Activated CD4-positive, alpha-beta memory T cell treated with anti-CD3 and anti-CD28 coated beads for 36 hours (primary cell): ENCODE measurements at places on chromosomes 1 and 21. TPM values are rescaled to one million over a fixed set of nuclear protein-coding genes. Genes with fewer than 3 reads are reported as not detected.

Gene KLHL21
- 19.4 TPM for total RNA-seq

Gene CD5L
- total RNA-seq: not detected

DNA sequence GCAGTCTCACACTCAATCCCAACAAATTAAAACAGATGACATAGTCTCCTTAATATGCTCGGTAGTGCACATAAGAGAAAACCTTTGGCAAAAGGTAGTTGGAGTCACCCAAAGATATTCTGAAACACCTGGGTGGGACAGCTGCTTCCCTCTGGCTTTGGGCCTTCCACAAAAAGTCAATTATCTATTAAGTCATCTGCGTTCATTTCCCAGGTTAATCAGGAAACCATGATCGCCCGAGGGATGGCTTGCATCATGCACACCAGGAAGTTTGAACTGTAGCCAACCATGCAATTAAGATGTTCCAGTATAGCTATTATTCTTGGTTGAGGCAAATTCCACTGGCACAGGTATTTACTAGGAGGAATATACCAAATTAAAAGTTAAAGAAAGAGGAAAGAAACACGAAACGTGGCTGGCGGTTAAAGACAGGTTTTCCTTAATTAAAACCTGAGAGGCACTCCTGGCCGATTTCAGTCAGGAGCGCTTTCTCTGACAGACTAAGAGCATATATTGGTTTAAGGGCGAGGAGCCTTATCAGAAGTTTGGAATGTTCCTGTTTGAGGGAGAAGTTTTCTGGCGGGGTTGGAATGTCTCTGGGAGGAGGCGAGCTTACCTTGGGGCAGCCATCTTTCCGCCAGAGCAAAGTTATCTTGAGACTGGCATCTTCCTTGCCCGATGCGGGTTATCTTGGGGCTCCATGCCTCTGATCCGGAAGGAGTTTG is 19.9 kb downstream of the CLDN17 start:
- H3K36me3 ChIP-seq: no peaks in the 10 kb centered on the region
- H3K4me3 ChIP-seq: no peak overlapping the region
- H3K27me3 ChIP-seq: no peaks in the 10 kb centered on the region
- no peak overlapping the region for H3K27ac ChIP-seq
- H3K4me1 ChIP-seq: no peaks in the 10 kb centered on the region
- no peak for DNase-seq

- peak overlapping the region; percentile 83 for H3K27ac ChIP-seq
- no peak for DNase-seq
- H3K27me3 ChIP-seq: no peaks in the 10 kb centered on the region
- peaks cover 57% of the 10 kb centered on the region for H3K36me3 ChIP-seq
- peak overlapping the region; percentile 36 for H3K4me3 ChIP-seq
These were observed 47.1 kb downstream of the COP1 start for GRCh38 chr1:176159993-176160392.

GRCh38 chr1:93749894-93750301 is 68.3 kb upstream of the BCAR3 start:
- peaks cover 9% of the 10 kb centered on the region for H3K27me3 ChIP-seq
- DNase-seq: no peak
- H3K4me1 ChIP-seq: peaks cover 11% of the 10 kb centered on the region
- no peak overlapping the region for H3K4me3 ChIP-seq

- H3K36me3 ChIP-seq: no peaks in the 10 kb centered on the region
- DNase-seq: no peak
- peaks cover 5% of the 10 kb centered on the region for H3K27me3 ChIP-seq
- no peak overlapping the region for H3K27ac ChIP-seq
- peaks cover 14% of the 10 kb centered on the region for H3K4me1 ChIP-seq
- H3K4me3 ChIP-seq: no peak overlapping the region
These were observed 34.2 kb upstream of the GNPAT start for GRCh38 chr1:231206856-231207255.

- no peak for DNase-seq
- no peaks in the 10 kb centered on the region for H3K27me3 ChIP-seq
- H3K4me3 ChIP-seq: no peak overlapping the region
- peaks cover 45% of the 10 kb centered on the region for H3K4me1 ChIP-seq
- peak overlapping the region; percentile 23 for H3K27ac ChIP-seq
These were observed 81.0 kb downstream of the MAN1C1 start for GRCh38 chr1:25697435-25698217.

DNA sequence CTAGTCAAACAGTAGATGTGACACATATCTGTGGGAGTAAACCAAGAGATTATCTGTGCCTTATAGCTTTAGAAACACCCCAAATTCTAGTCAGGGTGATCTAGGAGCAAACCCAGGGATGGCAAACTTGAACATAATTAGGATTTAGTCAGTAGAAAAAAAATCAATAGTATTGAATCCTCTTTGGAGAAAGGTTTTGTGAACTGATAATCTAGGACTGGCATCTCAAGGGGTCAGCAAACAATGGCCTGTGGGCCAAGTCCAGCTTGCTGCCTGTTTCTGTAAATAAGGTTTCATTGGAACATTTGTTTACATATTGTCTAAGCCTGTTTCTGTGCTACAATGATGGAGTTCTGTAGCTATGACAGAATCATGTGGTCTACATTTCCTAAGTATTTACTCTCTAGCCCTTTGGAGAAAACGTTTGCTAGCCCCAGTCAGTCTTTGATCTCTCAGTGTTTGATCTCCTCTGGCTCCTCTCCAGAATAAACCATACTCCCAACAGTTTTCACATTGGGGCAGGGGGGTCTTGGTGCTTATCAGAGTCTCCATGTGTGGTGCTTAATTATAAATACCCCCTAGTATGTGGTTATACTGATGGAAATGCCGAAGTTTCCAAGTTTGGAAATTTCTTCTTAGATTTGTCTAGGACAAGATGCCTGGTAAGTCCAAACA is 385.8 kb downstream of the NTNG1 start:
- no peak for DNase-seq
- H3K27ac ChIP-seq: no peak overlapping the region
- no peaks in the 10 kb centered on the region for H3K36me3 ChIP-seq
- H3K4me1 ChIP-seq: no peaks in the 10 kb centered on the region
